BJ (cell line): ENCODE measurements at places on chromosomes 16 and 17.

GRCh38 chr17:81511804-81512561, 616 bp downstream of the ACTG1 start:
- DNase-seq, result no peak

DNA sequence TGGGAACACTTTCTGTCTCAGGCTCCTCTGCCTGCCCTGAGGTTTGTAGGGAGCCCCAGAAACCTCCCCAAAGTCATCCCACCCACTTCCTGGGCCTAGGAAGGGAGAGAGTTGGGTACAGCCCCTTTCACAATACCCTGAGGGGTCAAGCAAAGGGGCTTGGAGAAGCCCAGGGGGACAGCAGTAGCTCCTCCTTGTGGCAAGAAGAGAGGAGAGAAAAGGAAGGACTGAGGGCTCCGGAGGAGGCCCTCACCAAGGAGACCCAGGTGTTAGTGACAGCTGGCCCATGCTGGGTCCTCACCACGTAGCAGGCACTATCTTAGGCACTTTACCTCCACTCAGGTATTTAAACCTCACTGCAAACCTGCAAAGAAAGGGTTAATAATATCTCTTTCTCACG, 112.8 kb downstream of the IRX5 start:
- DNase-seq, result no peak

- no peak for DNase-seq
Observed at GRCh38 chr16:10078541-10078949, 103.7 kb downstream of the GRIN2A start.

DNA sequence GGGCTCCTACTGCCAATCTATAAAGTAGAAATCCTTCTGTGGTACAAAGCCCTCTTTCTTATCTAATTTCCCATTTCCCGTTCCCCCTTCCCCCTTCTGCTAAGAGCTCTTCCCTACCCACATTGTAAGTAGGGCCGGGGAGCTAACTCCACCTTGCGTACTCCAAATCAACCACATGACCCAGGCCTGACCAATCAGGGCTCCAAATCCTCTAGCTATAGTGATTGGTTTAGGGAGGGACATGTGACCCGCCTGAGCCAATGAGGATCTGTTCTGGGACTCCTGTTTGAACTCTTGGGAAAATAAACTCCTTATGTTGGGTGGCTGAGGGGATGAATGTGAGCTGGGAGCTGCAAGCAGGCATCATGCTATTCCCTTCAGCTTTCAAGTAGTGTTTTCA, 40.9 kb upstream of the MEOX1 start:
- no peak for DNase-seq

DNA sequence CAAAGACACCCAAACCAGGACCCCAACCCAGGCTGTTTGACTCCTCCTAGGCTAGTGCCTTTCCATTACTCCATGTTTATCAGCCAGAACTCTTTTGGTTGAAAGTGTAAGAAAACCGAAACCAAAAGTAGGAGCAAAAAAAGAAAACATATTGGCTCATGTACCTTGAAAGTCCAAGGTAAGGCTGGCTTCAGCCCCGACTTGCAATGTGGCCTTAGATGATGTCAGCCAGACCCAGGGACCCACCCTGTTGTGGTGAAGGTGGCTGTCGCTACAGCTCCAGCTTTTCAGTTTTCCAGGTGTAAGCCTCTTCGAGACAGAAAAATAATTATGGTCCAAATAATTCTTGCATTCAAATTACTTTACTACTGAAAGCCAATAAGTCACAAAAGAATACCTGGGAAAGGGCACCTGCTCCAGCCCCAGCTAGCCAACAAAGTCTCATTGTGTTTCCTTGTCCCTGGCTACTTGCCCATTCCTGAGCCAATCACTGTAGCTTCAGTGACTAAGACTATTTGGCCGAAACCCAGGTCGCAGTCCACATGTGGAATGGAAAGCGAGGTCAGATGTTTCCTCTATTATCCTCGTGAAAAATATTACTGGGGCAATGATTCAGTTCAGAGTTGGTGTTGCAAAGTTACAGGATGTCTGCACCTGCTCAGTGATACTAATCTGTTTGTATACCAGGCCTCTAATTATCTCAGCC, 20.7 kb downstream of the DNAH9 start:
- no peak for DNase-seq

DNA sequence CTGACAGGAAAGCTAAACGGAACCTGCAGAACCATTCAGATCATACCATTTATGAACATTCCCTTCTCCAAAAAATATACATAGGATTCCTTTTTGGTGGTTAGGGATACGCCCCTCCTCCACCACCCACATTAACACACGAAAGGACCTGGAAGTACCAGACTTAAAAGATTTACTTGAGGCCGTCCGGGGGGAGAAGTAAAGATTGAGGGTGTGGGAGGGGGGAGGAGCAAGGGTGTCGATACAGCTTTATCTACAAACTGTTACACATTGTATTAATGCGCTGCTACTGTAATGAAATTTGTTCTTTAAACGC, 537 bp downstream of the PALB2 start:
- DNase-seq, result no peak

GRCh38 chr17:48728232-48729231, at the start of gene HOXB13:
HOXB13 (minus strand) TSS chr17:48728750; CDS start chr17:48728593, 157 bp downstream.
- DNase-seq, result no peak

- no peak for DNase-seq
Observed at GRCh38 chr17:37239690-37240334, 136.0 kb upstream of the C17orf78 start.

DNA sequence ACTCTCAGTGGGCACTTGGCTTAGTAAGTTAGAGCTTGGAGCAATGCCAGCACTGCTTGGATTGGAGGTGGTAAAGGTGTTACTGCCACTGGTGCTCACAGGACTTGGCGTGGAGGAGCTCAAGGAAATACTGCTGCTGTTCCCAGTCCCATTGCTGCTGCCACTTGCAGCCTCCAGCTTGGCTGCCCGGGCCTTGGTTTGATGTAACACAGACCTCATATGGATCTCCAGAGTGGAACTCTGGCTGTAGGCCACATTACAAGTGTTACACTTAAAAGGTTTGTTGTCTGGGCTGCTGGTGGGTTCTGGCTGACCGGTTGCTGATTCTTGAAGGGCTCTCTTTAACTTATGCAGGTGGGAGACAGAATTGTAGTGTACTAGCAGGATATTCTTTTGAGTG, 250.3 kb downstream of the ZFHX3 start:
- no peak for DNase-seq

GRCh38 chr16:87550495-87550961, 51.8 kb upstream of the JPH3 start:
- no peak for DNase-seq

DNA sequence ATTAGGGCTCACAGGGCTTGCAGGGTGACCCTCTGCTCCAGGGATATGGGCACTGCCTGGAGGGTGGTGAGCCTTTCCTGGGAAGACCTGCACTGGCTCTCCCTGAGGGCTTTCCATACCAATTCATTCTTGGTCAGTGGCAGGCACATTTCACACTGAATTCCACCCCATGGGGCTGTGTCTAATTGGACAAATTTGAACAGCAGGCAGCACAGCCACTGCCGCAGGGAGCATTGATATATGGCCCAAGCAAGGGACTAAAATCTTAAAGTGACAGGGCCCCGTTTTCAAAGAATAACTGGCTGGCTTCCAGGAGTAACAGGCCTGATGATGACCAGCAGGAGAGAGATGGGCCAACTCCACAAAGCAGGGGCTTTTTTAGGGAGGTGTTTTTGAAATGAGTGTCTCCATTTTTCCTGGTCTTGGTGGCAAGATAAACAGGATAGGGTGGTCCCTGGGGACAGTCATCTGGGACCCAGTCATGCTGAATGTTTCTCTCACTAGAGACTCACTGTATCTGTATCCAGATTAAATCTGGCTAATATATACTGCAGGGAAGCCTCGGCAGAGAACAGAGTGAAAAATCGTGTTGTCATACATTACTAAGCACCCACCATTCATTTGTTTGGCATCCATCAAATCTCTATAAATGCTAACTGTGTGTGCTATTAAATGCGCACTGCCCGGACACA, 74.1 kb upstream of the TBX2 start:
- DNase-seq, result no peak

GRCh38 chr17:56809106-56809819, 24.5 kb downstream of the C17orf67 start:
- DNase-seq, result no peak

DNA sequence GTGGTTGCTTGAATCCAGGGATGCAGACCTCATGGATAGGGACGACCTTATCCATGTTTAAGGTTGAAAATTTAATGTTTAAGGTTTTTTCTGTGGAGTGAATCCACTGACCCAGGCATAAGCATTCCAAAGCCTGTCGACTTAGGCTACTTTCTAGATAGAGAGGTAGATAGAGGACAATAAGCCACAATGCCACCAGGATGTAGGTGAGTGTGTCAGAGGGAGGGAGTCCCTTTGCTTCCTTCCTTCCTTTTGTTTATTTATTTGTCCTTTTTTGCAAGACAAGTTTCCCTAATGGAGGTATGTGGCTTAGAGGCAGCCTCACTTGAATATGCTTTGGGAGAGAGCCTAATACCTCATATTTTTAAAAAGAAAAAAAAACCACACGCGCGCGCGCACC, 834.2 kb upstream of the SOX9 start:
- DNase-seq, result no peak

DNA sequence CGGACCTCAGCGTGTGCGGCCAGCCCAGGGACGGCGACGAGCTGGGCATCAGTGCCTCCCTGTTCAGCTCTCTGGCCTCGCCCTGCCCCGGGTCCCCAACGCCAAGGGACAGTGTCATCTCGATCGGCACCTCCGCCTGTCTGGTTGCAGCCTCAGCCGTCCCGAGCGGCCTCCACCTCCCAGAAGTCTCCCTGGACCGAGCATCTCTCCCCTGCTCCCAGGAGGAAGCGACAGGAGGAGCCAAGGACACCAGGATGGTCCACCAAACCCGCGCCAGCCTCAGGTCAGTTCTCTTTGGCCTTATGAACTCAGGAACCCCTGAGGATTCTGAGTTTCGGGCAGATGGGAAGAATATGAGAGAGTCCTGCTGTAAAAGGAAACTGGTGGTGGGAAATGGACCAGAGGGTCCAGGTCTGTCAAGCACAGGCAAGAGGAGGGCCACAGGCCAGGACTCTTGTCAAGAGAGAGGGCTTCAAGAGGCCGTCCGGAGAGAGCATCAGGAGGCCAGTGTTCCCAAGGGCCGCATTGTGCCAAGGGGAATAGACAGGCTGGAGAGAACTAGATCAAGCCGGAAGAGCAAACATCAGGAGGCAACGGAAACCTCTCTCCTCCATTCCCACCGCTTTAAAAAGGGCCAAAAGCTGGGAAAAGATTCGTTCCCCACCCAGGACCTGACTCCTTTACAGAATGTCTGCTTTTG, 825 bp downstream of the HASPIN start:
- no peak for DNase-seq

DNA sequence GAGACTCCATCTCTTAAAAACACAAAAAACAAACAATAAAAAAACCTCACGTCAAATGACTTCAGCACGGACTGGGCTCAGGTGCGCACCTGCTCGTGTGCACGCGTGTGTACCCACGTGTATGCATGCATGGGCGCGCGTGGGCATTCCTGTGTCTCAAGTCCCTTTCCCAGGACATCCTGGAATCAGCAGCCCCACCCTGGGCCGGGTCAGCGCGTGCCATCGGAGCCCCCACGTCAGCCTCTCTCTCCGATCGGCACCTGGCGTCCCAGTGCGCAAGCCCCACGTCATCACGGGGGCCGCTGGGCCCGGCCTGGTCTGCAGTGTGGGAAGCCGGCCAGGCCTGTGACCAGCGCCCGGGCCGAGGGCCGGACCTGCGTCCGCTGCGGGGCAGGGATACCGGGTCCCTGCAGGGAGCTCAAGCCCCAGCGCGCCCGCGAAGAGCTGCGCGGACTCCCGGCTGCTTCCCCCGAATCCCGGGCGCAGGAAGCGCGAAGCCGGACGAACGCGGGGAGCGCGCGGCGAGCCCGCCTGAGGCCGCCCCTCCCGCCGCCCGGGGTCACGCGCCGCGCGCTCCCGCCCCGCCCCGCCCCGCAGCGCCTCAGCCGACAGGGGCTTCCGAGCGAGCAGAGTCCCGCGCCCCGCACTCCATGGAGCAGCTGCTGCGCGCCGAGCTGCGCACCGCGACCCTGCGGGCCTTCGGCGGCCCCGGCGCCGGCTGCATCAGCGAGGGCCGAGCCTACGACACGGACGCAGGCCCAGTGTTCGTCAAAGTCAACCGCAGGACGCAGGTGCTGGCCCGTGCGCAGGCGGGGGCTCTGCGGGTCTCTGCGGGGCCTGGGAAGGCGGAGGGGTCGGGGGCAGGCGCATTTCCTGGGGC, at the start of gene FN3K:
Gene FN3K (plus strand): TSS at position 629 of the 880 bp plus-strand sequence. CDS start 22 bp downstream, at position 651.
- no peak for DNase-seq

- DNase-seq, result no peak
Observed at GRCh38 chr17:21289902-21290571, 5.5 kb downstream of the MAP2K3 start.

- no peak for DNase-seq
Observed at GRCh38 chr17:30267625-30268024, 24.1 kb downstream of the BLMH start.

DNA sequence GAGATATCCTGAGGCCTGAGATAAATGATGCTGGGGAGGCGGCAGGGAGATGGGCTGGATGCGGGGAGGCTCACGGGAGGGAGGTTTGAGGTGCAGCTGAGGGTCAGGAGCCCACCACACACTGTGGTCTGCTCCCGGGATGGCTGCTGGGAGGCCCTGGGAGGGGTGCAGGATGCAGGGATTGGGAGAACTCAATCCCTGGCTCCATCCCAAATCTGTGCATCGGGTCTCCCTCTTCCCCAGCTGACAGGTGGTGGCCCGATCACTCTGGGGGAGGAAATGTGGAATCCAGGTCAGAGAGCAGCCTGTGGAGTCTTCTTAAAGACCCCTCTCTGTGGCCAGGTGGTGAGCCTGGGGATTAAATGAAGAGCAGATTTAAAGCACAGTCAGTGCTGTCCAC, 12.0 kb downstream of the PHB1 start:
- no peak for DNase-seq

- no peak for DNase-seq
Observed at GRCh38 chr17:82157046-82158035, 55.3 kb downstream of the CCDC57 start.

DNA sequence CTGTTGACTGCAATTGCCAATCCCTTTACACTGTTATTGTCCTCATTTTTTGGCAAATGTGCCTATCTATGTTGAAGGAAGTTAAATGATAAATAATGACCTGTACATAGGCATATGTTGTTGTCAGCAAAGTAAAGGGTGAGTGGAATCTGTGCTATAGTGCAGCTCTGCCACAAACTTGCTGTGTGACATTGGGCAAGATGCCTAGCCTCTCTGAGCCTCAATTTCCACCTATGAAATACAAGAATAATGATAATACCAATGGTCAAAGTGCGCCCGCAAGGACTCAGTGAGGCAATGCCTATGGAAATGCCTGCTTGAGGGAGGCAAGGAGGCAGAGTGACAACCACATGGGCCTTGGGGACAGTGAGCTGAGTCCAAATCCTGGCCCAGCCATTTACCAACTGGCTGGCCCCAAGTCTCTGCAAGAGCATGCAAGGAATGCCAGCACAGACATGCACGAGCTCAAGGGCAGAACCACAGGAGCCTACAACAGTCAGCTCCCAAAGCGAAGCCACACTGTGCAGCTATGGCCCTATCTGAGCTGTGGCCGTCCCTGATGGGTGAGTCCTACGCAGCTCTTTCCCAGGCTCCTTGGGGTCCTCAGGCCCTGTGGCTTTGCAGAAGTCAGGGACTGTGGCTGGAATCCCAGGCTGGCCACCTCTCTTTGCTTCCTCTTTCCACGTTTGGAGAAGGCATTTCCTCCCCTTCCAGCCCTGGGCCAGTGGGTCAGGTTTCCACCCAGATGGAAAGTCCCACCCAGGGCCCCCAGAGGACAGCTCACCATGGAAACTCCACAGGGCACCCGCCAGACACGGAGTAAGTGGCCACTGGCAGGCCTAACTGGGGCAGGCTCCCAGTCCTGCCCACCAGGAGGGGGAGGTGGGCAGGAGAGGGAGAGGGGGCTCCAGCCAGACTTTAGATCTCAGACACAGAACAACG, 82.1 kb downstream of the ZNF423 start:
- no peak for DNase-seq
